Spinal cord (tissue), 10 donors: ENCODE measurements at places on chromosomes 11 and 22.

DNA sequence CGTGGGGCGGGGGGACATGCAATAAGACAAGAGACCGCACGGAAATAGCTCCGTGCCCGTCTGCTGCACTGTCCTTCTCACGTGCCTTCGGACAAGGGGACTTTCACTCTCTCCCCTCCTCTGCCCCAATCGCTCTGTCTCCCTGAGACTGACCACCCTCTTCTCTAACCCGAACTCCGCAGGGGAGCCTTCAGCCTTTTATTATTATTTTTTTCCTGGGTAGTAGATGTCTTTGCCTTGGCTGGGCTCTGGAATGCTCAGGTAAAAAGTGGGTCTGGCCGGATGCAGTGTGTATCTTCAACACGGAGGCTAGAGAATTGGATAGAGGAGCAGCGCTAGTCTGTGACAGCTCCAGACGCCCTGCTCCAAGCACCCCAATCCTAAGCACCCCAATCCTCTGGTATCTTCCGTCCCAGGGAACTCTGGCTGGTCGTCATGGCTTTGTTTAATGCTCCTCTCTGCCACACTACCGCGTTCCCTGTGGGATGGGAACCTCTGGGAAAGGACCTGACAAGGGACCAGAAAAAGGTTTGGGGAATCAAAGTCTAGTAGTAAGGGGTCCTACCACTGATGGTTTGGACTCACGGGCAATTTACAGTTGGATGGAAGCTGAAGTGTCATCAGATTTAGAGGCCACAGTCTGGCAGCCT, 25.1 kb upstream of the ROBO3 start:
- DNase-seq = no peak

DNA sequence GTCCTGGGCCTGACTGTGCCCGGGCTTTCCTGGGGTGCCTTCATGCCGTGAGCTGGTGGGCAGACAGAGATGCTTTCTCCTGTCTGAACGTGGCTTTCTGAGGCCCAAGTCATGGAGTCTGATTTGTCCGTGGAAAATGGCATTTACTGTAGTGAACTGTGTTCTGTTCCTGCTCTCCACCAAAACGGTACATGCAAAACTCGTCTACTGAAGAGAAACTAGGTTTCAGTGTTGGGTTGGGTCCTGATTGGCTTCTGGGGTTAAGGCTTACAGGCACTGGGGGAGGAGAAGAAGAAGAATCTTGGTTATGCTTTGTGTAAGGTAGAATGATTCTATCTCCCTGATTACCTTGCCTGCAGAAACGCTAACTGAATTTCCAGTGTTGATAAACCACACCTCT, 541.7 kb downstream of the NTM start:
- no peak for DNase-seq

DNA sequence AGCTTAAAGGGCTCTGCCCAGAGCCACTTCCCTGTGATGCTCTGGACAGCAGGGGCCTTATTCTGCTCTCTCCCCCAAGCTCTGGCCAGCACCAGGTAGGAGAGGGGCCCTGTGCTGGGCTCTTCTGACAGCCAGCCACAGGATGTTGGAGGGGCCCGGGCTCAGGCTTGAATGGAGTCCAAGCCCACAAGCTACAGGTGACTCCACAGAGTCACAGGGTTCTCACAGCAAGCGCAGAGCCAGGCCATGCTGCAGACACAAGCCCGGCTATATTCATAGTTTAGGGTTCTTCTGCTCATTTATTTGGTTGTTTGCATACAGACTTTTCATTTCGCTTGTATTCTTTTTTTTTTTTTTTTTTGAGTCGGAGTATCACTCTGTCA, 1392.8 kb downstream of the BRD1 start:
- DNase-seq = no peak

DNA sequence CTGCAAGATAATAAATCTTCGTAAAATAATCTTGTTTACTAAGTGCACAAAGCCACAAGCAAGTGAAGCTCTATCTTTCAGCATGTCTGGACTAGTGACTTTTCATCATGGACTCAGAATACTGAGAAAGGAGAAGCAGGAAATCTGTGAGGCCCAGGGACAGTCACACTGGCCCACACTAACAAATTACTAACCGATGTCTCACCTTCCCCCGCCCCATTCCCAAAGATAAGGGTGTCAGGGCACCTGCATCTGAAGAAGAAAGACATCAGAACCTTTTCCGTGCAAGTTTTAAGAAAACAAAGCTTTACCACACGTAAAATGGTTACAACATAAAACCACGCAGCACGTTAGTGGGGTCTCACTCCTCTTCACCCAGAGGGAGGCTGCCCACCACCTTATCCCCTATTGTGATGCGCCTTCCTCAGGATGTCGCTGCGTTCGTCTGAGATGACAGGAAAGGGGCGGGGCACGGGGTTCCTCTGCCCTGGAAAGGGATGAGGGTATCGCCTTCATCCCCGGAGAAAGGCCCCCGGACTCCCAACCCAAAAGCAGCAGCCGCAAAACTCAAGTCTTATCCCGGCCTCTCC, 616 bp downstream of the BTBD10 start:
- DNase-seq = peak; percentile 47

- peak; percentile 75 for DNase-seq
Measured at GRCh38 chr11:33692013-33692504, 8.6 kb downstream of the C11orf91 start.

DNA sequence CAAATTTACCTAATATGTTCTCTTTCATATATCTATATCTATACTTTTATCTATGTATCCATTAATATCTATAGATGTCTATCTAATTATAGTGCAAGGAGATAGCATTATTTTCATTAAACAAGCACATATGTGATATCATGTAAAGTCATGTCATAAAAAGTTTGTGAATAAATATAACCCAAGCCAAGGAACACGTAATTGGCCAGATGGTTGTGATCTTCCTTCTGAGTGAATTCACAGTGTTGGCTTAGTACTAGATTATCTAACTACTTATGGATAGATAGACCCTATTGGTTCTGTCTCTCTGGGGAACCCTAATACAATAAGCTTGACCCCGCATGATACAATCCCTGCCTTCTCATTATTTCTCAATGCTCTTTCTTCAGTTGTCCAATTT, 484.4 kb downstream of the LRRC4C start:
- DNase-seq = no peak

DNA sequence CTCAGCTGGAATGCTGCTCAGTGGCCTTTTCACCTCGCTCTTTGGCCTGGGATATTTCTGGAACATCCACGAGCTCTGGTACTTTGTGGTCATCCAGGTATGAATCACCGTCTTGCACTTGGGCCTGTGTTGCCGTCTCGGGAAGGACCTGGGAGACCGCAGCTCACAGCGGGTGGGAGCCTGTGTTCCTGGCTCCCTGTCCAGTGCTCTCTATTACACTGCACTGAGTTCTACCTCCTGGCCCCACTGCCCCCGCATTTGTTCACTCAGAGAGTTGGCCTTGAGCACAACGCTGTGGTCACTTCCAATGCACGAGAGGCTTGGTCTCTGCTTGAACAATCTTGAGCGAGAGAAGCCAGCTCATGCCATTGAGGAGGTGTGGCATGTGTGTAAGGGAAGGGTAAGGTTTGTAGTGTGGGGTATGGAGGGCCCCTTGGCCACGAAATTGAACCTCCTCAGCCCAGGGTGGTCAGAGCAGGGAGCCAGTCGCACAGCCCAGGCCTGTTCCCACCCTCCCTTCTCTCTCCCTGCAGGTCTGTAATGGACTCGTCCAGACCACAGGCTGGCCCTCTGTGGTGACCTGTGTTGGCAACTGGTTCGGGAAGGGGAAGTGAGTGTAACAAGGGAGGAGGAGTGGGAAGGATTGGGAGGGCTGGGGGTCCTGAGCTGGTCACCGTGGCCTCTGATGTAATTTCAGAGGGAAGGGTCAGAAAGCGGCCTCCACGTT, 16.2 kb downstream of the SLC37A2 start:
- DNase-seq = no peak

- DNase-seq = no peak
Measured at GRCh38 chr22:47111626-47112581, 349.5 kb downstream of the TBC1D22A start.
